ENCODE measurements at places on chromosomes 4 and X.

DNA sequence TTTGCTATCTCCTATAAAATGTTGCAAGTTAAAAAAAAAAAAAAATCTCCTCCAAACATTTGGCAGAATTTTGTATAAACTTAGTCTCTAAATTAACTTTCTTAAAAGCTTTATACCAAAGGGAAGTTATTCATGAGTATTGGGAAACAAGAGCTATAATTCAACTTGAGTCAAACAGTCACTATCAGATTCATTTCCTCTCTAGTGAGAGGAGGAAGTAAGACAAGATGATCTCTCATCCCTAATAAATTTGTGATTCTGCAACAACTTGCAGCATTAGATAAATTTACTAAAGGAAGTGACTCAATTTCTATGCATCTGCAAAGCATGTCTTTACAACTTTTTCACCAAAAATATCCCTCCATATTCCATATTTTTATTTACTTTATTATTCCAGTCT lies 135.4 kb upstream of the GNPDA2 start:
- no peak for DNase-seq

DNA sequence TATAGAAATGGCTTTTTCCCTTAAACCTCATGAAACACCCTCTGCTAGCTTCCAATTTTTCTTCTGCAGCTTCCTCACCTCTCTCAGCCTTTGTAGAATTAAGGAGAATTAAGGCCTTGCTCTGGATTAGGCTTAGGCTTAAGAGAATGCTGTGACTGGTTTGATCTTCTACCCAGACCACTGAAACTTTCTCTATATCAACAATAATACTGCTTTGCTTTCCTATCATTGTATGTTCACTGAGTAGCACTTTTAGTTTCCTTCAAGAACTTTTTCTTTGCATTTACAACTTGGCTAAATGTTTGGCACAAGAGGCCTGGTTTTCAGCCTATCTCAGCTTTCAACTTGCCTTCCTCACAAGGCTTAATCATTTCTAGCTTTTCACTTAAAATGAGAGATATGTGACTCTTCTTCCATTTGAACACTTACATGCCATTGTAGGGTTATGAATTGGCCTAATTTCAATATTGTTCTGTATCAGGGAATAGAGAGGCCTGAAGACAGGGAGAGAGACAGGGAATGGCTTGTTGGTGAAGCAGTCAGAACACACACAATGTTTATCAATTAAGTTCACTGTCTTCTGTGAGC lies 28.2 kb downstream of the TMEM154 start:
- DNase-seq: no peak

DNA sequence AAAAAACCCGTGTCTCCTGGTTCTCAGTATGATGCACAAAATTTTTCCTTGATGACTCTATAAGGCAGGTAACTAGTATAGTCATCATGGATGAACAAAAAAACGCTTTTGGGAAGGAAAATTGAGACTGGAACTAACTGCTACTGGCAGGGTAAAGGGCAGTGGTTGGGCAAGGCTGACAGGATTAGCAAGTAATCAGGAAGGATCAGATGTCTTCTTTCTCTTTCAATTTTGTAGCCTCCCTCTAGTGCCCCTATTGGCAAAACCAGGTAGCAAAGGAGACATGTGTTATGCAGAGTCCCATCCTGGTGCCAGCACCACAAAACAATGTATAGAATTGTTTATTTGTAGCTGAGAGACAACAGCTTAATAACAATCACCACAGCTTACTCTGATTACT lies 12.8 kb upstream of the SLITRK4 start:
- no peak for DNase-seq

GRCh38 chrX:15566244-15566643 lies 34.5 kb downstream of the ACE2 start:
- DNase-seq: no peak

- no peak for DNase-seq
Measured at GRCh38 chr4:85826060-85826678, 351.2 kb downstream of the ARHGAP24 start.

- no peak for DNase-seq
Measured at GRCh38 chrX:7261672-7262332, 113.8 kb upstream of the PUDP start.
